ENCODE measurements at places on chromosomes 1 and 21.

DNA sequence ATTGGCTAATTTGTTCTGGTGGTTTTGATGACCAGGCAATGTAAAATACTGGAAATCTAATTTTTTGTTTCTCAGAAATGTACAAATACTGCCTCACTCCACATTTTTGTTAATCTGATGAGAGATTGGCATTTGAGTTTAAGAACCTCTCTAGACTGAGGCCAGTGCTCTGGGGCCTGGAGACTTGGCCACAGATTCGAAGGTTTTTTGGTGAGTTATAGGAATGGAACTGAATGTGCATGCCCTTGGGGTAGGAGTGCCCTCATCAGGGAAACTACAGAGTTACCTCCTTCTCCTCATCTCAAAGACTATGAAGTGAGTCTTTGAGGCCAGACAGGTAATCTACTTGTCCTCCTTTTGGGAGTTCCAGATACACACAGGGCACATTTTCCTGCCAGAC lies 347.9 kb downstream of the LTN1 start:
- DNase-seq: no peak

DNA sequence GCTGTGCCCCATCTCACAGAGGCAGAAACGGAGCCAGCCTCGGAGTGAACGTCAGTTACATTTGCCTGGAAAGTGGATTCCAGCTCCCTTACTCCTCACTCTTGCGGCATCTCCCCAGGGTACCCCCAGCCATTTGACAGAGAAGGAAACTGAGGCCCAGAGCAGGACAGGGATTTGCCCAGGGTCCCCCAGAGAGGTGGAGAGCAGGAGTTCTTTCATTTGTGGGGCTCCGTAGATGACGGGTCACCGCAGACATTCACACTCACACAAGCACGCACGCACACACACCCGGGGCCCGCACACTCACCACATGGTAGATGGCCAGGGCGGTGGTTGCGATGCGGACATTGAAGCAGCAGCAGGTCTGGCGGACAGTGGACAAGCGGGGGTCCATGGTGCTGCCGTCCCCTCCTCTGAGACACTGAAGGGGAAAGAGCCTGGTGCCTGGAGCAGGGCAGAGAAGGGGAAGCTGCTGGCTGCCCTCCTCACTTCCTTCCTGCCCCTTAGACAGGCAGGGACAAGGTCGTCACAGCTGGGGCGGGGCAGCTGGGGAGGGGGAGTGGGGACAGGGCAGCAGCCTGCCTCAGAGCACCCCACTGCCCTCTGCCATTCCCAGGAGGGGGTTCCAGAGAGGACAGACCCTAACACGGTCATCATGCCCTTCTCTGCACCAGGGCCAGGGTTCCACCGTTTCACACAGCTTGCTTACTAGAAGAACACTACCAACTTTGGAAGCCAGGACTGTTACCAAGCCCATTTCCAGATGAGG lies at the start of gene LAPTM5:
Gene LAPTM5 (minus strand): TSS at position 423 of the 769 bp plus-strand sequence. CDS start 29 bp downstream, at position 394.
- DNase-seq: peak; percentile 34

DNA sequence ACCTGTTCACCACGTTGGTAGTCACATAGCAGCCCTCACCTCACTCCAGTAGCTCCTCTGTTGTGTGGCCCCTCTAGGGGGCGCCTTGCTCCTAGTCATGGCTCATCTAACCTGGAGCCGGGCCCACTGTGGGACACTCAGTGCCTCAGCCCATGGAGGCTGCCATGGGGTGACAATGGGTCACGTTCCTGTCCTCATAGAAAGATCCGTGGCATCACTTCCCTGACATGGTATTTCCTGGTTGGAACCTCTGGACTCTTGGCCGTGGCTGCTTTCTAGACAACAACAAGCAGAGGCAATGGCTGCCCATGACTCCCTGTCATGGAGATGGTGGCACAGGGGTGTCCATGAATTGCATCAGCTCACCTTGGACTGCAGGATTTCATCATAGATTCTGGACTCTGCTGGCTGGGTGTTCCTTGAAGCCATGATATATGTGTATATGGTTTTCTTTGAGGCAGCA lies 27.5 kb upstream of the SLAMF6 start:
- DNase-seq: no peak

- DNase-seq: no peak
Measured at GRCh38 chr1:111924786-111925185, 64.7 kb downstream of the KCND3 start.

DNA sequence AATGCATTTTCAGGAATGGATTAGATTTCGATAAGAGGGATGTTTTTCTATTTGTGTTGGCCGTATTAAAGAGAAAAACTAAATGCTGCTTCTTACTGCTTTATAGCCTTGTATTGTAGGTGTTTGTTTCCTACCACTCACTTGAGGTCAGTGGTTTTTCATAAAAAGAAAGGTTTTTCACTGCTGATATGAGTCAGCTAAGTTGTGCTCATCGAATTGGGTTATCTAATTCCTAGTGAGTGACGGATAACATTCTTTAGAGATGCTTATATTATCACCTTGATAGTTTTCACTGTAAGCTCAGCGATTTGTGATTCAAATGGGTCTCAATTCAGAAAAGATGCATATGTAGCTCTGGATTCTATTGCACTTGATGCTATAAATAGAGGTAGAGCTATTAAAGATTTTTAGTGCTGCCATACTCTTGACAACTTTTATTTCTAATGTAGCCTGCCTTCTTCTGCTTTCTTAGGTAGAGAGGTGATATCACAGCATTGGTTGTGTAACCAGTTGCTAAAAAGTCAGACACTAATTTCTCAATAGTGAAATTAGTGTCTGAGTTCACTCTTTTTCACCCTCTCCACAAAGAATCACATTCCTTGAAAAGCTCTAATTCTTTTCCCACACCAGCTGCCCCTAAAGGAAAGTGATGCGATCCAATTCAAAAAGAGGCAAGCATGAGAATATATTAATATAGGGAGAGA lies 180.0 kb downstream of the RASAL2 start:
- DNase-seq: no peak

All from endothelial cell (in vitro differentiated cells).